ENCODE measurements at places on chromosomes 1 and 21. TPM values are rescaled to one million over a fixed set of nuclear protein-coding genes. Genes with fewer than 3 reads are reported as not detected.

- DNase-seq = no peak
- peaks cover 87% of the 10 kb centered on the region for H3K36me3 ChIP-seq
- peaks cover 3% of the 10 kb centered on the region for H3K4me1 ChIP-seq
- H3K27me3 ChIP-seq = no peaks in the 10 kb centered on the region
Observed at GRCh38 chr1:203706444-203706843, 58.5 kb upstream of the LAX1 start.

- H3K27me3 ChIP-seq = no peaks in the 10 kb centered on the region
- H3K27ac ChIP-seq = no peak overlapping the region
- H3K4me3 ChIP-seq = no peak overlapping the region
- no peak for DNase-seq
- H3K4me1 ChIP-seq = no peaks in the 10 kb centered on the region
Observed at GRCh38 chr1:175845338-175845737, 101.9 kb upstream of the TNR start.

DNA sequence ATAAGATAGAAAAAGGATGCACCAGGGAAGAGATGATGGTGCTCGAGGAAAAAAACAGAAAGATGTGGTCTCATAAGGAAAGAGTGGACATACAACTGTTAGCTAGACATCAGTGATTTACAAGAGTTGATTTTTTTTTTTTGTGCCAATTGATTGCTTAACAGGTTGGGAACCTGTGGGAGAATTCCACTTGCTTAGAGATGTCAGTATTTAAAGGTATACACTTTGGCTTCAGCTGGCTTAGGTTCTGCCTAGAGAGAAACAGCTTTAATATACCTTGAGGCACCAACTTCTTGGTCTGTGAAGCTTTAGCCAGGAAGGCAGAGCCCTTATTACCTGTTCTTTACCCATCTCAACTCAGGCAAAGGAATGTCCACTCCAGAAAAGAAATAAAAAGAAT lies 303.8 kb downstream of the PAPPA2 start:
- H3K27me3 ChIP-seq = no peaks in the 10 kb centered on the region
- H3K36me3 ChIP-seq = no peaks in the 10 kb centered on the region
- H3K4me1 ChIP-seq = no peaks in the 10 kb centered on the region
- no peak overlapping the region for H3K4me3 ChIP-seq

DNA sequence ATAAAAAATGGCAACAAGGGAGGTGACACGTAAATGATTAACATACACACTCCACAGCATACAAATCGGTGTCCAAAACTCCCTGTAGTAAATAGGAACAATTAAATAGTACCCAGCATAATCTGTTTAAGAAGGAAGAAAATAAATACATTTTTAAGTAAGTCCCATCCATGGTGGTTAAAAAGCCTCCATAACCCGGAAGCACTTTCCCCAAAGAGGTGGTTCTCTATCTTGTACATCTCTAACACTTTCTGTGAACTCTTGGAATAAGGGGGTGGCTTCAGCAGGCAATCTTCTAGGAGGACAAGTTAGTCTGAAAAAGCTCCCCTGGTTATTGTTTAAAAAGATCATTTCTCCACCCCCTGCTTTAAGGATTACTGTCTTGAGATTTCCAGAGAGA lies 76.9 kb downstream of the PTPN14 start:
- H3K27me3 ChIP-seq = peaks cover 2% of the 10 kb centered on the region
- no peaks in the 10 kb centered on the region for H3K36me3 ChIP-seq
- H3K27ac ChIP-seq = no peak overlapping the region
- no peak for DNase-seq
- no peak overlapping the region for H3K4me3 ChIP-seq
- H3K4me1 ChIP-seq = no peaks in the 10 kb centered on the region

Gene SLAMF7
- total RNA-seq = 301 TPM

- H3K27me3 ChIP-seq = no peaks in the 10 kb centered on the region
- H3K27ac ChIP-seq = no peak overlapping the region
Observed at GRCh38 chr1:42179275-42179674, 14.7 kb upstream of the GUCA2A start.

Gene CASQ1
- total RNA-seq = not detected

DNA sequence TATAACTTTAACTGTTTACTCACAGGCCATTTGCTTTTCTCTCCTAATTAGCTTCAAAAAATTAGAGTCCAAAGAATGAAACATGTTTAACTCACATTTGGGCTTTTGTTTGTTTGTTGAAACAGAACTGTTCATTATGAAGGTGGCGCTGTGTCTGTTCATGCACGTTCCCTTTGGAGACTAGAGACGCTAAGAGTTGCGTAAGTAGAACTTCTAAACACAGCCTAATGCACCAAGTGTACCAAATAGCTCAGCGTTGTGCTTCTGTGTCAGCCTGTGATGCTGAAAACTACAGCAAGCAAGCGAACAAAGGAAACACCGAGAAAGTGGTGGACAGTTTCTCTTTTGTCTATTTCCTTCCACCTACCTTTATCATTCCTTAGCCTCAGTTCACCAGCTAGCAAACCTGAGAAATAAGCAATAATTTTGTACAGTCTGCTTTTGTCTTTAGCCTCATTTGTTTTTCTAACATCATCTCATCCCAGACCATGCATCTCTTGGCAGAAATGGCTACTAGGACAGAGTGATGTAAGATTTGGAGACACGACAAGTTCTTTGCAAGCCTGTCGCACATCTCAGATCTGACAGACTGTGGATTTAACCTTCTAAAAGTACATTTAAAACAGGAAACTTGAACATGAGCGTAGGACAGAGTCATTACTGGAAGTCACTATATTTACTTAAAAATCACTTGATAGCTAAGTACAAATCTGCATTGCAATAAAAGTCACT lies 375.1 kb downstream of the RYR2 start:
- no peak overlapping the region for H3K27ac ChIP-seq
- H3K36me3 ChIP-seq = no peaks in the 10 kb centered on the region
- no peaks in the 10 kb centered on the region for H3K27me3 ChIP-seq
- DNase-seq = no peak
- no peak overlapping the region for H3K4me3 ChIP-seq

- H3K4me3 ChIP-seq = no peak overlapping the region
- DNase-seq = peak; percentile 29
- no peak overlapping the region for H3K27ac ChIP-seq
Observed at GRCh38 chr1:42737257-42737656, 2.8 kb downstream of the CLDN19 start.

Gene NPL
- 5.2 TPM for total RNA-seq

GRCh38 chr21:33189824-33190223 lies 39.9 kb upstream of the IFNAR2 start:
- no peak for DNase-seq
- no peak overlapping the region for H3K4me3 ChIP-seq
- no peaks in the 10 kb centered on the region for H3K27me3 ChIP-seq
- no peak overlapping the region for H3K27ac ChIP-seq
- peaks cover 19% of the 10 kb centered on the region for H3K4me1 ChIP-seq
- no peaks in the 10 kb centered on the region for H3K36me3 ChIP-seq

- H3K4me1 ChIP-seq = no peaks in the 10 kb centered on the region
- no peaks in the 10 kb centered on the region for H3K36me3 ChIP-seq
- no peaks in the 10 kb centered on the region for H3K27me3 ChIP-seq
- H3K4me3 ChIP-seq = no peak within 1 kb of the TSS
Observed at GRCh38 chr21:30718239-30718909, at the start of gene KRTAP21-3. TSS of gene KRTAP21-3 (minus strand) at chr21:30718777. CDS start at chr21:30718759, 18 bp downstream.

All from natural killer cell (primary cell).